ENCODE measurements at places on chromosomes 6 and 20.
A peak's percentile ranks its signal among the peaks of the same experiment; 100 is the strongest.

GRCh38 chr6:146361128-146361924 is 182.3 kb upstream of the RAB32 start:
- no peaks in the 10 kb centered on the region for H3K36me3 ChIP-seq
- no peak overlapping the region for H3K27ac ChIP-seq
- H3K4me1 ChIP-seq = no peaks in the 10 kb centered on the region
- peaks cover 11% of the 10 kb centered on the region for H3K27me3 ChIP-seq
- DNase-seq = no peak

DNA sequence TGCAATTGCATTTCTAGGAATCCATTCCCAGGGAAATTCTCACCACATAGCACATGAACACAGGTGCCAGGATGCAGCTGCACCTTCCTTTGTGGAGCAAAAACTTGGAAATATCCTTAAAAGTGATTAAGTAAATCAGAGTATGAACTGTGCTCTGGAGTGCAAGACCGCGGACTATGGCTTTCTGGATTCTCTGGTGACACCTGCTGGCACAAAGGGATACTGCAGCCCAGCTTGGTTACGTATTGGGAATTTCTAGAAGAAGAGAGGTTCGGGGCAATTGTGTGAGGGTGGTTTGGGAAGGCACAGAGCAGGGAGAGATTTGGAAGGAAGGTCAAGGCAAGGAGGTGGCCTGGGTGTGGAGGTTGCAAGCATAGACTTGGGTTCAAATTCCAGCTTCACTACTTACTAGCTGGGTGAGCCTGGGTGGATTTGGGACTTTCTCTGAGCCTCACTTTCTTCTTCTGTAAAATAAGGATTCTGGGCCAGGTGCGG is 15.9 kb upstream of the PEDS1 start:
- H3K36me3 ChIP-seq = peaks cover 9% of the 10 kb centered on the region
- H3K27ac ChIP-seq = peak overlapping the region; percentile 40
- no peaks in the 10 kb centered on the region for H3K27me3 ChIP-seq
- peak overlapping the region; percentile 57 for H3K4me3 ChIP-seq
- DNase-seq = no peak

GRCh38 chr6:47334334-47334733 is 24.6 kb upstream of the TNFRSF21 start:
- no peak overlapping the region for H3K4me3 ChIP-seq
- no peaks in the 10 kb centered on the region for H3K27me3 ChIP-seq
- no peaks in the 10 kb centered on the region for H3K4me1 ChIP-seq

GRCh38 chr6:5359417-5359816 is 98.1 kb downstream of the FARS2 start:
- H3K4me1 ChIP-seq = no peaks in the 10 kb centered on the region
- H3K27me3 ChIP-seq = no peaks in the 10 kb centered on the region
- no peak overlapping the region for H3K27ac ChIP-seq
- peaks cover 6% of the 10 kb centered on the region for H3K36me3 ChIP-seq
- no peak for DNase-seq

DNA sequence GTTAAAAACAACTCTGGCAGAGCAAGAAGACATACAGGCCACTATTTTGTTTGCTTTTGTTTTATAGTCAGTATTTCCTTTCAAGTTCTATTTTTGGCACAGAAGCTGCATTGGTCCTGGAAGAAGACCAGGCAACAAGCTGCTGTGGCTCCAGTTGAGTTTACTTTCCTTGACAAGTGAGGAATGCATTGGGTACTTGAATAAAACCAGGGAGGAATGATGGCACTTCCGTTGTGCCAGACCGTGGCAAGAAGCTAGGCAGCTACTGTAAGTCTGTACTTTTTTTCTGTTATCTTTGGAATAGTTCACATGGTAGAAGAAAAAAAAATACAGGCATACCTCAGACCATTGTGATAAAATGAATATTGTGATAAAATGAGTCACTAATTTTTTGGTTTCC is 66.3 kb downstream of the NCOA3 start:
- peaks cover 15% of the 10 kb centered on the region for H3K36me3 ChIP-seq
- H3K27ac ChIP-seq = peak overlapping the region; percentile 37
- no peak overlapping the region for H3K4me3 ChIP-seq
- DNase-seq = no peak

DNA sequence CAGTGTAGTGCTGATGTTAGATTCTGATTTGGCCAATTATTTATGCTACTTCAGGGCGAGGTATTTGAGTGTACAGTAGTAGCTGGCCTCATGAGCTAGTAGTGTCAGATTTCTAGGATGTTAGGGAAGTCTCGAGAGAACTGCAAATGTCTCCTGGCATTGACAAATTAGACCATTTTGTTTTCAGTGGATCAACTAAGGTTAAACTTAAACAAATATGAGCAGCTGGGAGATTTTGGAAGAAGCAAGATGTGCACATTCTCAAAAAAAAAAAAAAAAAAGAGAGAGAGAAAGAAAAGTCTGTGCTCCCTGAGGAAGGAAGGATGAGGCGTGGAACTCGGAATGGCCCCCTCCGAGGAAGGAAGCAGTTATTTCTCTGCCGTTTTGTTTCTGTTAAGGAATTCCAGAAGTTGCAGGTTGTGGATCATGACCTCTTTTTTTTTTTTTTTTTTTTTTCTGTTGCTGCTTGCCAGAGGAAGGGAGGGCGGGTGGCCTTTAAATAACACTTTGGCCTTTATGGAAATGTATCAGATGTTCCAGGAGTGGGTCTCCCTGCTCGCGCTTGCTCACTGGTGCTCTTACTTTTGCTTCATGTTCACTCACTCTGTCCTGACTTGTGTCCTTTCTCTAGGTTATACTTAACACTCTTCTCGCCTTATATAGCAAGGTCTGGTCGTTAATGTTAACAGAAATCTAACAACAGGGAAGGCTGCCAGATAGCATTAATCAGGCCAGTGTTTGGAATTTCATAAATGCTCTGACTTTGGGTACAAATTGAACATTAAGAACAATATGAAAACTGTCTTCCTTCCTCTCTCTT is 124.4 kb downstream of the TCP11 start:
- peak overlapping the region; percentile 79 for H3K4me3 ChIP-seq
- H3K4me1 ChIP-seq = peaks cover 36% of the 10 kb centered on the region
- no peaks in the 10 kb centered on the region for H3K27me3 ChIP-seq
- no peak for DNase-seq
- peaks cover 15% of the 10 kb centered on the region for H3K36me3 ChIP-seq

- H3K4me3 ChIP-seq = no peak overlapping the region
- no peaks in the 10 kb centered on the region for H3K27me3 ChIP-seq
- no peaks in the 10 kb centered on the region for H3K4me1 ChIP-seq
- no peaks in the 10 kb centered on the region for H3K36me3 ChIP-seq
Observed at GRCh38 chr6:155041741-155042279, 46.7 kb downstream of the TIAM2 start.
